ENCODE measurements at places on chromosomes 2 and 18.

- DNase-seq, result no peak
Observed at GRCh38 chr2:219081701-219082331, 21.1 kb upstream of the IHH start.

DNA sequence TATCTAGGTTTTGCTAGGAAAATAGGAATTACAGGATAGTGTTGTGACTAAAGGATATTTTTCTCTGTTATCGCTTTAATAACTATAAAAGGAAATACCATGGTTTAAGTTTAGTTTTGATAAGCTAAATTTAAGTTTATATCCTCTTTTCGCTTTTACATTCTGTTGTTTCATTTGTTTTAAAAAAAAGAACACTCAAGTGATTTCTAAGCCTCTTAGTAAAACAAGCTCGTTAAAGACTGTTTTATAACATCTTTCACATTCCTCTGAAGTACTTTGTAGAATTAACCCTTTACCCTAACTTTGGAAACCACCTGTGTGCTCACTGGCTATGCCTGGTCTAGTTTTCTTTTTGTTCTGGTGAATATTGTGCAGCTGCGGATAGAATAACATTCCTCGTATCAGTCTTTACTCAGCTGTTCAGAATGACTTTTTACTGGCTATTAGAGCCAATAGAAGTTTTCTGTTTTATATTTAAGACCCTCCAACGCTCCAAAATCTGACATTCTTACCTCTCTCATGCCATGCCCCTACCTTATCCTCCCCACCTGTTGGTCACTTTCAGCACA, 183.1 kb downstream of the PTPRM start:
- DNase-seq, result no peak

GRCh38 chr2:143881246-143881645, 638.7 kb downstream of the ZEB2 start:
- DNase-seq, result no peak

DNA sequence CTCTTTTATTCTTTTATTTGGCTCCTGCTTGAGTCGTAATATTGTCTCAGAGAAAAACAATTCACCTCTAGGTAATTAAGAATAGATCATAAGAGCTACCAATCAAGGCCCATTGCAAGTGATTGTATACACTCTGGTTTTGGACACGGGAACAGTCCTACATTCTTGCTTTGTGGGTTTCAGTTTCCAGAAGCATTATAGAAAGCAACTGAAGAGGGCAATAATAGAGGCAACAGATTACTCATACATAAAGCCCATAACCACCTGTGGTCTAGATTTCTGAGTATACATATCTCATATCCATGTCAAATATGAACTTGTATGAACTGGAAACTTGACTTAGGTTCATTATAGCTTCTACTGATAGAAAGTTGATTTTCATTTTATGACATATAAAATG, 65.4 kb downstream of the DIS3L2 start:
- no peak for DNase-seq

DNA sequence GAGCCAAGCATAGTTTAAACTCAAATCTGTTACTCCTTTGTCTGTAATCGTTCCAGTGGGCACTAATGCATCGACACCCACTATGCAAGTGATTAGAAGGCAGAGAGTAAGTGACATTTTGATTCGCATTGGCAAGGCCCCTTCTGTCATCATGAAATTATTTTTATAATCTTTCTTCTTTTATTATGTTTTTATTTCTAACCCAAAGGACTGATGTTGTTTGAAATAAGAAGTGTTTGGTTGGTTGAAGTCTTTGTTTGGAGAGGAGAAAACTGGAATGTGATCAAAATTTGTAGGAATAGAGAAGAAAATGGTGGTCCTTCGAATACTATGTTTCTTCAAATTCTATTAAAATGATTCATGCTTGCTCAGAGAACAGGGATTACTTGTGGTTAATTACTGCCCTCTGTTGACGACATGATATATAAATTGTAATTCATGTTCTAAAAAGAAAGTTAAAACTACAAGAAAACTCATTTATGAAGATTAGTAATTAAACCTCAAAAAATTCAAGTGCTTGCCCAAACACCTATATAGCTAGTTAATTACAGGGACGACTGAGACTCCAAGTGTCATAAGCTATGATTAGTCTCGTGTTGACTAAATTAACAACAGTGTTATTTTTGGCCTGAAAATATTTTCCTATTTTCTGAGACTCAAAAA, 26.4 kb upstream of the TFPI start:
- no peak for DNase-seq

GRCh38 chr2:187654535-187654934, 100.3 kb upstream of the TFPI start:
- no peak for DNase-seq

GRCh38 chr2:110948027-110948674, 172.6 kb upstream of the BCL2L11 start:
- no peak for DNase-seq

All from activated effector memory CD4-positive, alpha-beta T cell treated with Interleukin-2 at 50 U/mL for 16 hours (primary cell).